ENCODE measurements at places on chromosomes 12 and 14.

DNA sequence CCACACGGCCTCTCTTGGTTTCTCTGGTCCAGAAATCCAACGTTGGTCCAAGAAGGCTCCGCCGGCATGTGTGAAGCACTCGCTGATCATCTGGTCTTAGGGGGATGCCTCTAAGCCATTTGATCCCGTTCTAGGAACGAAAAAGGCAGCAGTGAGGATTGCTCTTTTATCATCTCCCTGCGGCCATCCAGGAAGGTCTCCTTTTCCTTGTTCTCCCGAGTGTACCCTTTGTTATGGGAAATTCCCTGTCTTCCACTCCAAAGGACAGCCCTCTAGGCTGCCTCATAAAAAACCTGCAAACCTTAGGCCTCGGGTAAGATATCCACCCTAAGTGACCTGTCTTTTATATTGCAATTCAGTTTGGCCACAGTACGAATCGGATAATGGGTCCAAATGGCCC lies 85.8 kb downstream of the TMTC3 start:
- no peak for DNase-seq

- DNase-seq, result no peak
These were observed 134.4 kb upstream of the GRIP1 start for GRCh38 chr12:66813137-66813892.

DNA sequence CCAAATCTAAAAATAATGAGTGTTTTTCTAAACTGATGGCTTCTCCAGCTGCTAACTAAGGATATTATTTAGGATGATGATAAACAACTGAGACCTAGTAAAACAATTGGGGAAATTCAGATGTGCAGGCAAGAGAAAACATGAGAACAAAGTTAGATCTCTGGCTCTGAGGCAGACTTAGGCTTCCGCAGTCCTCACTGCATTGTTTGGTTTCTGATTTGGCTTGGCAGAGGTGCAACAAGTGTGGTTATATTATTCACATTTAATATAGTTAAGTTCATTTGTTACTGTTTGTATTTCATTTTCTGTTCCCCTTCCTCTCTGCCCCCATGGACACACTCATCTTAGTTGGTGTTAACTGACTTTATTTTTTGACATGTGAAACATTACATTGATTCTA lies 30.2 kb upstream of the NR1H4 start:
- no peak for DNase-seq

DNA sequence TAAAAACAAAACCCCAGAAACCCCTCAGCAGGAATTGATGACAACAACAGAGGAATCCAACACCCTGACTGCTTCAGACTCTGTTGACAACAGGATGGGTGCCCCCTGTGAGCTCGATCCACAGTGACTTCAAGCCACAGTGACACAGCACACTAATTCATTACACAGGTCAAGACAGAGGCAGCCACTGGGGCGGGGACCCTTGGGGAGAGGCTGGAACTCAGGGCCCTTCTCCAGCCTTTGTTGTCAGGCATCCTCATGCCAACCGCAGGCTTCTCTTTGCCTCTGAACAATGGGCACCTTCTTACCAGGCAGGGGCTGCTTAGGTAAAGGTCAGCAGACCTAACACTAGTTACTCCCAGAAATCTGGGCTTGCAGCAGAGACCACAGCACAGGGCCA lies 37.6 kb downstream of the ACADS start:
- DNase-seq, result no peak

All from effector CD8-positive, alpha-beta T cell (primary cell).